ENCODE measurements at places on chromosomes 13 and 19.

- no peak for DNase-seq
Measured at GRCh38 chr19:35144259-35144599, 1.2 kb downstream of the FXYD7 start.

- DNase-seq = no peak
Measured at GRCh38 chr19:17687141-17687856, 855 bp downstream of the UNC13A start.

GRCh38 chr13:112582263-112582662 lies 5.7 kb downstream of the TUBGCP3 start:
- DNase-seq = no peak

GRCh38 chr19:15863272-15863671 lies 34.6 kb downstream of the CYP4F2 start:
- DNase-seq = no peak

DNA sequence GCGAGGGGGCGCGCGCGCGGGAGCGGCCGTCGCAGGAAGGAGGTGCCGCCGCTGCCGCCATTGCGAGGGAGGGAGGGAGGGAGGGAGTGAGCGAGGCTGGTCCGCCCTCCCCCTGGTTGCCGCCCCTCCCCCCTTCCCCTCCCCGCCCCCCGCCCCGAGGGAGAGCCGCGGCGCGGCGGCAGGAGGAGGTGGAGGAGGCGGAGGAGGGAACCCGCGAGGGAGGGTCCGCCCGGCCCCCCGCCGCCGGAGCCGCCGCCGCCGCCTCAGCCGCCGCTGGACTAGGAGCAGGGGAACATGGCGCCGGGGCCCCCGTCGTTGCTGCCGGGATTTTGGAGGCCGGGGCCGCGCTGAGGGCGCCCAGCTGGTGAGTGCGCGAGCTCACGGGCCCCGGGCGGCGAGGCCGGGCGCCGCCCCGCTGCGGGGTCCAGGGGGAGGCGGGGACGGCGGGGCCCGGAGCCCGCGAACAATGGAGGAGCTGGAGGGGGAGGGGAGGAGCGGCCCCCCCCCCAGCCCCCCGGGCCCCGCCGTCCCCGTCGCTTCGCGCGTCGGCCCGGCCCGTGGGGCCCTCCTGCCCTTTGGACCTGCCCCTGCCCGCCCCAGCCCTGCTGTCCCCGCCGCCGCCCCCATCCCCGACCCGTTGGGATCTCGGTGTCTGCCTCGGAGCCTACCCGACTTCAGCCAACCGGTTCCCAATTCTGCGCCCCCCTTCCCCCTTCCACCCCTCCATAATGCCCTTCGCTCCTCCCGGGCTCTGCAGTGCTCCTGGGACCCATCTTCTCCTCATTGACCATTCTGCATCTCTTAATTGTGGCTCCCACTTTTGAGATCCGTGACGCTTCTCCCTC lies at the start of gene ARHGAP35:
Gene ARHGAP35 (plus strand): TSS at position 152 of the 845 bp plus-strand sequence. CDS start 57,679 bp downstream, outside the sequence.
- no peak for DNase-seq

DNA sequence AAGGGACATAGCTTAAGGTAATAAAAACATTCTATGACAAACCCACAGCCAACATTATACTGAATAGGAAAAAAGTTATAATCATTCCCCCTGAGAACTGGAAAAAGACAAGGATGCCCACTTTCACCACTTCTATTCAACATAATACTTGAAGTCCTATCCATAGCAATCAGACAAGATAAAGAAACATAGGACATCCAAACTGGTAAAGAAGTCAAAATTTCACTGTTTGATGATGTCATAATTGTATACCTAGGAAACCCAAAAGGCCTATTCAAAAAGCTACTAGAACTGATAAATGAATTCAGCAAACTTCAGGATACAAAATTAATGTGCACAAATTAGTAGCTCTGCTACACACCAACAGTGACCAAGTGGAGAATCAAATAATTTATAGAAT lies 1590.0 kb upstream of the PCDH20 start:
- DNase-seq = no peak

DNA sequence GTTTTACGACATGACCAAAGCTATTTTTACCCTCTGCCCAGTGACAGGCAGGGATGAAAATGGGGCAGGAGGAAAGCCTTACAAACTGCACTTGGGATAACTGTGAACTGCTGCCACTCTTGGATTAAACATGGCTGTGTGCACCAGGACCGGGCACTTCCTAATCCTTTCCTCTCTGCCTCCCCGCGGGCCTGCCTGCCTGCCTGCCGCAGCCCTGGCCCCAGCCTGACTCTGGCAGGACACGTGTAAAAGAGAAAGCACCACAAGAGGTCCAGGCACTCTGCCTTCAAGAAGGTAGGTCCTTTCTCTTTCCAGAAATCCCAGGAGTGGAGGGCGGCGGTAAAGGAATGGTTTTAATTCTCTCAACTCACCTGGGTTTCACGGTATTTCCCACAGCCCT lies 4.8 kb downstream of the TSHZ3 start:
- DNase-seq = no peak

DNA sequence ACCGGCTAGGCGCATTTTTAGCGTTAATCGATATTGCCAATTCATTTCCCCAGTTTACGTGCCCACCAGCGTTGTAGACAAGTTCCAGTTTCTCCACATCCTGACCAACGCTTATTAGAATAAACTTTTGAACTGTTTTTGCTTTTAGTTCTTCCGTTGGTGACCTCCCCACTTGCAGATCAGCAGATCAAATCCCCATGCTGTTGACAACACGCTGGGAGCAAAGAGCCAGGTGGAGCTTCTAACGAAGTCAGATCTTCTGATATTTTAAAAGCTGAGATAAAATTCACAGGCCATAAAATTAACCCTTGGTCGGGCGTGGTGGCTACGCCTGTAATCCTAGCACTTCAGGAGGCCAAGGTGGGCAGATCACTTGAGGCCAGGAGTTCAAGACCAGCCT lies 21.2 kb downstream of the RCN3 start:
- DNase-seq = no peak

- no peak for DNase-seq
Measured at GRCh38 chr19:41128692-41129091, 14.5 kb downstream of the CYP2F1 start.

GRCh38 chr19:5068233-5069072 lies 99.5 kb downstream of the KDM4B start:
- peak; percentile 16 for DNase-seq

DNA sequence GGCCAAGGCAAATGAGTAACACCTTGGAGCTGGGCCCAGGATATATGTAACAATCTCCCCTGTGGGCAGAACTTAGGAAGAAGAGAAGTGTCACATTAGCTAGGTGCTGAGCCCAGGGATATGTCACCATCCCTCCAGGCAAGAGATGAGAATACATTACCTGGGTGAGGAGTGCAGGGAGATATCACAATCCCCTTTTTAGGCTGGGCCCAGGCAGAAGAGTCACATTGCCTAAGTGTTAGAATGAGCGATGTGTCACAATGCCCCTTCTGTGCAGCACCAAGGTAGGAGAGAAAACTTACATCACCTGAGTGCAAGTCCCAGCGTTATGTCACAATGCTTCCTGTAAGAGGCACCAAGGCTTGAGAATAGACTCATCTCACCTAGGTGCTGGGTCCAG lies 60.3 kb downstream of the ZNF726 start:
- DNase-seq = no peak

DNA sequence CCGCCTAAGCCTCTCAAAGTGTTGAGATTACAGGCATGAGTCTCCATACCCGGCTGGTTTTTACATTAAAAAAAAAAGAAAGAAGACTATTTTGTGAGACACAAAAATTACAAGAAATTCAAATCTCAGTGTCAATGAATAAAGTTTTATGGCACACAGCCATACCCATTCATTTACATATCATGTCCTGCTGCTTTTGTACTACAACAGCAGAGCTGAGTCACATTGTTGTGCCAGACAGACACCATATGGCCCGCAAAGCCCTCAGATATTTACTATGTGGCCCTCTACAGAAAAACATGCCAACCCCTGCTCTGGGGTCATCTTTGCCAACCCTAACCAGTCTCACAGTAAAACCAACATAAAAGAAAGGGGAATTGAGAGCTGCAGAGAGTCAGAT lies 5.3 kb downstream of the SMIM7 start:
- no peak for DNase-seq

GRCh38 chr19:32649751-32650150 lies 25.2 kb downstream of the ANKRD27 start:
- no peak for DNase-seq

DNA sequence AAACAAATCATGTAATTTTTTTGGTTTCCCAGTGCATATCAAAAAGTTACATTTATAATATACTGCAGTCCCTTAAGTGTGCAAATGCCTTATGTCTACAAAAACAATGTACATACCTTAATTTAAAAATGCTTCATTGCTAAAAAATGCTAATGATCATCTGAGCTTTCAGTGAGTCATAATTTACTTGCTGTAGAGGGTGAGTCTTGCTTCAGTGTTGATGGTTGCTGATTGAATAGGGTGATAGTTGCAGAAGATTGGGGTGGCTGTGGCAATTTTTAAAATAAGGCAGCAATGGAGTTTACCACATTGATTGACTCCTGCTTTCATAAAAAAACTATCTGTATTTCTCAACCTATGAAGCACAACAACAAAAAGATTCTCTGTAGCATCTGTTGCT lies 613.9 kb downstream of the TBC1D4 start:
- DNase-seq = no peak

- no peak for DNase-seq
Measured at GRCh38 chr13:105552078-105552477, 983.4 kb downstream of the EFNB2 start.

DNA sequence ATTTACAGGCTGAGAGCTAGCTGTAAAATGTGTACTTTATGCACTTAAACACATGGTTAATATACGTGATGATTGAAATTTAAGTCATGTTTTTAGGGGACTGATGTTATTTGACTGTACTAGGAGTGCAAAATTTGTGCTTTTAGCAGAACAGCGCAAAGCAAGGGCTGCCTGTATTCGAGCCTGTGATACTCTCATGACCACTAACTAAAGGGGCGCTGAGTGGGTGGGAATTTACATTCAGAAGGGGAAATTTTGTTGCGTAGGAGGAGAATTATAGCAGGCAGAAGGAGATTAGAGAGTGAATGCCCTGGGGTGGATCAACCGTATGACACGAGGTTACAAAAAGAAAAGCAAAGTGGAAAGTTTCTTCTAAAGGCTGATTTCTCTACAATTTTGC lies 271.8 kb upstream of the HTR2A start:
- DNase-seq = no peak

- peak; percentile 38 for DNase-seq
Measured at GRCh38 chr19:55305491-55305890, 19.6 kb downstream of the TMEM150B start.

GRCh38 chr19:23774106-23774505 lies 15.4 kb upstream of the ZNF681 start:
- DNase-seq = no peak

GRCh38 chr13:35770756-35771297 lies 294.3 kb upstream of the MAB21L1 start:
- no peak for DNase-seq

GRCh38 chr13:26941345-26942174 lies 181.0 kb upstream of the GPR12 start:
- DNase-seq = no peak

GRCh38 chr13:44801990-44802389 lies 187.3 kb downstream of the NUFIP1 start:
- no peak for DNase-seq

DNA sequence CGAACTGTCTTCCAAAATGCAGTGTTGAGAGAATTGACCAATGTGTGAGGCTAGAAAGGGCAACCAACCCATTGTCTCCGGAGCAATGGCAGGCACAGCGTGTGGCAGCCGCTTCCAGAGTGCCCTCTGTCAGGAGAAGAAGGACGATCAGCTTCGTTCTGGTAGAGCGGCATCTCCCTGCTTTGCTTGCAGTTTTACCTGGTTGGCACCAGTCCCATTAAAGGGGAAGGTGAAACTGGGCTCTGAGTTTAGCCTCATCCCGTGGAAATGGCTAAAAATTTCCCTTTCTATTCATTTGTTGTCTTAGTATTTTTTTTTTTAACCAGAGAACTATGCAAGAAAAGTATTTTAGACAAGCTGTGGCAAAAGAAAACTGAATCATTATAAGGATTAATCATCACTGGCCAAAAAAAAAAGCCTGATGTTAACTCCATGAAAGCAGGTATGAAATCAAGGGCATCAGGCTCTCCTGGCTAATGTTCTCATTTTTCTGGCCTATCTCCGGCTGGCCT lies 81.5 kb upstream of the SLC7A1 start:
- no peak for DNase-seq

GRCh38 chr13:34941436-34941834 lies 635 bp upstream of the NBEA start:
- DNase-seq = no peak

- DNase-seq = no peak
Measured at GRCh38 chr13:77565635-77566034, 30.1 kb downstream of the SCEL start.

DNA sequence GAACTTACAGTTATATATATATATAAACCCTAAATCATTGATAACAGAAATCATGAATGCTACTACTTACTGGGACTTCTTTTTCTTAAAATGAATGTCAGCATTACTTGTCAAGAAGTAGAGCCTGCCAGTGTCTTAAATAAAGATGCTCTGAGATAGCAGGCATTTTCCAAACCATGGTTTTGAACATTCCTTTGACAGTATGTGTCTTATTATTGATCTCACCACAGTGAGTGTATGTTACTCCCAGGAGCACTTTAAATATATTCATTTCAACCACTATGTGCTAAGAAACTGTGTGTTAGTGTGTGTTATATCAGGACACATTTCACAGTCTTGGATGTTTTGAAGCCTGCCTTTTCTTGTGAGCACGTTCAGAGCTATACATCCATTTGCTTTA lies 28.2 kb downstream of the TNFRSF19 start:
- DNase-seq = no peak

DNA sequence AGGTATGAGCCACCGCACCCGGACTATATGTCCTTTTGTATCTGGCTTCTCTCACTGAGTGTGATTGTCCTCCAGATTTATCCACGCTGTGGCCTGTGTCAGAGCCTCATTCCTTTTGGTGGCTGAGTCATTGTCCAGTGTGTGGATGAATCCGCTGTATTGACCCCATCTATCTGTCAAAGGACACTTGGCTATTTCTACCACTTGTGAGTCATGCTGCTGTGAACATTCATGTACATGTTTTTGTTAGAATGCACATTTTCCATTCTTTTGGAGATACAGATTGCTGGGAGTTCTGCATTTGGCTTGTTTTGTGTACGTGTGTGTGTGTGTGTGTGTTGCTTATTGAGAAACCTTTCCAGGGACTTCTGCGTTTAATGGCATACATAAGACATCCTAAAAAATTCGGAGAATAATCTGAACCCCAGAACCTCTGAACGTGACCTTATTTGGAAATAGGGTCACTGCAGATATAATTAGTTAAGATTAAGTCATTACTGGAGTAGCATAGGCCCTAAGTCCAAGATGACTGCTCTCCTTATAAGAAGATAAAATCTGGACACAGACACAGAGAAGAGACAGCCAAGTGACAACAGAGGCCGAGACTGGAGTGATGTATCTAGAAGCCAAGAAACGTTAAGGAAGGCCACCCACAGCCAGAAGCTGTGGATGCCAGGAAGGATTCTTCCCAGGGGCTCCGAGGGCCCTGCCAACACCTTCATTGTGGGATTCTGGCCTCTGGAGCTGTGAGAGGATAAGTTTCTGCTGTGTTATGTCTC lies 4.9 kb upstream of the GIPC3 start:
- peak; percentile 87 for DNase-seq

GRCh38 chr13:46555722-46556417 lies 2.9 kb downstream of the LRCH1 start:
- no peak for DNase-seq

GRCh38 chr13:43284162-43284561 lies 260.8 kb downstream of the DNAJC15 start:
- no peak for DNase-seq

- no peak for DNase-seq
Measured at GRCh38 chr19:35717665-35718344, at the start of gene KMT2B. Gene KMT2B, plus strand, starts transcription at chr19:35718003. Its CDS starts 16 bp downstream, at chr19:35718019.
